ENCODE measurements at places on chromosomes 7 and 10.

- no peak for DNase-seq
These were observed 30.3 kb downstream of the C7orf33 start for GRCh38 chr7:148620749-148621359.

GRCh38 chr7:5667391-5667790 lies 114.1 kb downstream of the RNF216 start:
- no peak for DNase-seq

- no peak for DNase-seq
These were observed 168.2 kb downstream of the TNS3 start for GRCh38 chr7:47413526-47414341.

GRCh38 chr7:151007469-151007898 lies 16.7 kb downstream of the NOS3 start:
- DNase-seq: no peak

DNA sequence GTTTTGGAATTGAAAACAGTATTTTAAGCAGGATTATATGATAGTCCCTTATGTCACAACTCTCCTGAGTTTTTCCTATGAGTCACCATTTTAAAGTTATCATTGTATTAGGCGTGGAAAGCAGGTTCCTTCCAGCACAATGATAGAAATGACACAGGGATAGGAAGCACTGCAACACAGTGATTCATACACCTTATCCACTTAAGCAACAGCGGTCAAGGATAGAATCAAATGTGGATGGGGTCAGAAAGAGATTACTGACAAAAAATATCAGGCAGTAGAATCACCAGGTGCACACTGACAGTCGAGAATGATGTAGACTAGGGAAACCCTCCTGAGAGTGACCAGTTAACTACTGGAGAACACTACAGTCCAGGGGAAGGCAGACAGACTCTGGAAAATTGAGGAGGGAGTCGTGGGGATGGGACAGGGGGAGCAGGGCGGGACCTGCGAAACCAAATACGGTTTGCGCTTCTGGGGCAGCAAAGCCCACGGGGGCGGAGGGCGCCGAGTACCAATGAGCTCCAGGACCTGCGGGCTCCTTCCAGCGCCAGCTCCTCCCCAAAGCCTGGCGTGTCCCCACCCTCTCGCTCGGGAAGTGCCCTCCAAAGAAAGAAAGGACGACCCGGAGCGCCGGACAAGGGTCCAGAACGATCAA lies 479 bp downstream of the PNPLA8 start:
- DNase-seq: no peak

DNA sequence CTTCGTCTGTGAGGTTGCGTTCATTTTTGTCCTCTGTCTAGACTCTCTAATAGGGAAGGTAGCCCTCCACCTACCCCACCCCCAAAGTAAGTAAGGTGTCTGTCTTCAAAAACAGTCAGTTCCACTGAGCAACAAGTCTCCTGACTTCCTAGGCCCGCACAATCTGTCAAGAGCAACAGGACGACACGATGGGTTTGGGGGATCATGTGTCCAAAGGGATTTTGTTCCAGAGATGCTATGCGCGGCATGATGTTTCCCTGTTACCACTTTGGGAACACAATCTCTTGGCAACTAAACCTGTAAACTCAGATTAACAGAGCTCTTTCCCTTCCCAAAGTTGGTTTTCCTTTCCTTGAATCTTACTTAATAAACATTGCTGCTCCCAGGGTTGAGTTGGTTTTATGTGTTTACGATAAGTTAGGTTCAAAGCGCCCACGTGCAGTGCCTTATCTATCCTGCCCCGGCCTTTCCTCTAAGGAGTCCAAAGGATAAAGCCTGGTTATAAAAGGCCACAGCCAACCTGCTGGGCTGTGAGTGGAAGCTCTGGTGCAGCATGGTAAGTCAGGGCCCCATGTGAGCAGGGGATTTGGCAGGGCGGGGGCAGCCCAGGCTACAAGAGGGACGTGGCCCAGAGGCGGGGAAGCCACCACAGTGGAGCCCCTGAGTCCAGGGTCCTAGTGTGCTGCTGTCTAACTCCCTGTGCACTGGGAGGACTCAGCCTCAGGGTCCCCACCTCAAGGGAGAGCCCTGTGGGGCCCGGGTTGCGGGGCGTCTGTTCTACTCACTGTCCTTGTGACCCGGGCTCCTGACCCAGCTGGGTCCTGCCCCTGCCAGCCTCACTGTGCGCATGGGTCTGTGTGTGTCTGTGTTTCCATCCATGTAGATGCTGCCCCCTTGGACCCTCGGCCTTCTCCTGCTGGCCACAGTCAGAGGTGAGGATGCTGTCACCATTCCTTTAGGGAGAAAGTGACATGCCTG lies at the start of gene PNLIPRP2:
Gene PNLIPRP2, plus strand, starts transcription at position 531 of the 978 bp plus-strand sequence.
- DNase-seq: no peak

DNA sequence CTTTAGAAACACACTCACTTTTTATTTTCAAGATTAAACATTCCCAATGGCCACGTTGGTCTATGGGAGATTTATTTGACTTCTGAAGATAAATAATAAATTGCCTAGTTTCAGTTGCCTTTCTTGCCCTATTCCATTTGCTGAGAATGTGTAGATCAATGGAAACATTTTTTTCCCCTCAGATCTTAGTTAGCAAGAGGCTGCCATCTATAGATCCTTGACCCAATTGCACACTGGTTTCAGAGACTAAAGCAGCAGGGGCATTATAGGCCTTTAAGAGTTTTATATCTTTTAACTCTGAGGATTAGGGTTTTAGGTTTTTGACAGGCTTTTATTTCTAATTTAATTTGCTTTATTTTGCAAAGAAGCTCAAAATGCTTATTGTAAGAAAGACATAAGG lies 163.2 kb upstream of the GPR26 start:
- no peak for DNase-seq

- no peak for DNase-seq
These were observed 20.3 kb upstream of the RET start for GRCh38 chr10:43056568-43057011.

DNA sequence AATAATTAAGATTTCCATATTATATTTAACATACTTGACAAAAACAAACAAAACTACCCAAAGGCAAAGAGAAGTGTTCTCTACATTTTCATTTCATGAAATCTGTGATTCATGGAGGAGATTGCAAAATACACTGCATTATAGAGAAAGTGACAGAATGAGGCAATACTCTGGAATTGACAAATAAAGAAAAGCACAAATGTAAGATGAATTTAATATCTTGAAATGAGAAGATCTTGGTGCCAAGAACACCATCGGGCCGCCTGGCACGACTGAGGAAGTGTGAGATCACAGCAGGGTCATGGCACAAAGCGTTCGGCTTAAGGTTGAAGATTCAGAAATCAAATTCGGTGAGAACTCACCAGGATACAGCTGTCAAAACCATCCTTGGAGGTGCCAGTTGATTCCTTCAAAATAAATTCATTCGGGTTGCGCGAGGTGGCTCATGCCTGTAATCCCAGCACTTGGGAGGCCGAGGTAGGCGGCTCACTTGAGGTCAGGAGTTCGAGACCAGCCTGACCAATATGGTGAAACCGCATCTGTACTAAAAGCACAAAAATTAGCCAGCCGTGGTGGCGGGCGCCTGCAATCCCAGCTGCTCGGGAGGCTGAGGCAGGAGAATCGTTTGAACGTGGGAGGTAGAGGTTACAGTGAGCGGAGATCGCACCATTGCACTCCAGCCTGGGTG lies 174.0 kb upstream of the PFKP start:
- no peak for DNase-seq

DNA sequence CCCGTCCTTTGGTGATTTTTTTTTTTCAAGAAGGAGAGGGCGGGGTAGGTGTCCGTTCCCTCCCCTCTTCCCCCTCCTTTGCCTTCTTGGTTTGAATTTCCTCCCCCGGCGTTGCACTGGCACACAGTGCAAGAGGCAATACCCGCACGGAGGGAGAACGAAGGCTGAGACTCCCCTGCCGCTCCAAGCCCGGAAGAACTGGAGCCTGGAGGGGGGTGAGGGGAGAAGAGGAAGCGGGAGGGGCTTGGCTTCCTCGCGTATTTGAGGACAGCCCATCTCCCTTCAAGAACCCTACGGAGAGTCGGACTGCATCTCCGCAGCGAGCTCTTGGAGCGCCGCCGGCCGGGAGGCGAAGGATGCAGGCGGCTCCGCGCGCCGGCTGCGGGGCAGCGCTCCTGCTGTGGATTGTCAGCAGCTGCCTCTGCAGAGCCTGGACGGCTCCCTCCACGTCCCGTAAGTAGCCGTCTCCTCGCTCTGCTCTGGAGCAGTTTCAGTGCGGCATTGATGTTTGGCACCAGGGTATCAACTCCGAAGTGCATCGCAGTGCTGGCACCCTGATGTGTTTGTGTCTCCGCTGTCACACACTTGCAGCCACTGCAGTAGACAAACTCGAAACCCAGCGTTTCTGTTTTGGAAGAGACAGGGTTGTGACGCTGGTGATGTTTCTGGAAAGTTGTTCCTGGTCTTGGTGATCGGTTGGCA lies at the start of gene CNTNAP2:
Gene CNTNAP2, plus strand, starts transcription at position 281 of the 702 bp plus-strand sequence. Its CDS starts 76 bp downstream, at position 357.
- no peak for DNase-seq

GRCh38 chr7:102279537-102280400 lies 6.9 kb upstream of the SH2B2 start:
- no peak for DNase-seq

- no peak for DNase-seq
These were observed 14.3 kb downstream of the GRK5 start for GRCh38 chr10:119221666-119222065.

DNA sequence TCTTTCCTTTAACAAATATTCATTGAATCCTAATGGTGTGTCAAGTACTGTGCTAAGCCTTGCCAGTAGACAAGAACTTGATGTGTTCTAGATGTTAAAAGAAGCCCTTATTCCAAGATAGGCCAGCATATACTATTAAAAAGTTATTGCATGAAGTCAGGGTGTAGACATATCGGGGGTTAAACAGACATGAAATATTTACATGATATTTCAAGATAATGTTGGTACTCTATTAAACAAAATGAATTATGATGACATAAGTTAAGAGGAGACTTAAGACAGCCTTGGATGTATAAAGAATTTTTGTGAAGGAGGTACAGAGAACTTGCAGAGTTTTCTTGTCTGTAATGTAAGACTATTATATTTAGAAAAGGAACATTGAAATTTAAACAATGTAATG lies 44.8 kb downstream of the HDAC9 start:
- no peak for DNase-seq

DNA sequence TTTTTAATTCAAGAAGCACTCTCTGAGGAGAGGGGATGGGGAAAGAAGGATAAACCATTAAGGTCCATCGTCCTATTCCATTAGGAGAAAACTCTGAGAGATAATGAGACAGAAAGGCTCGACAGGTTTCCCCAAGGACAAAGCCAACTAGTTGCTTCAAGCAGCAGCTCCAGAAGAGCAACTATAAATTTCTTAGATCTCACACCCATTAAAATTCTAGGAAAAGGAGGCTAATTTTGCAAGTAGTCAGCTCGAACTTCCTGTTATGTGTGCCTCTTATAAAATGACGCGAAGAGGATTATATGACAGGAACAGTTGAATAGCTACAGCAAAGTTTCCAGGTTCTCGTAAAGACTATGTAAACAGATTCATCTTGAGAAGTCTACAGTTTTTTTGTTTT lies 52.0 kb upstream of the ST8SIA6 start:
- DNase-seq: no peak

DNA sequence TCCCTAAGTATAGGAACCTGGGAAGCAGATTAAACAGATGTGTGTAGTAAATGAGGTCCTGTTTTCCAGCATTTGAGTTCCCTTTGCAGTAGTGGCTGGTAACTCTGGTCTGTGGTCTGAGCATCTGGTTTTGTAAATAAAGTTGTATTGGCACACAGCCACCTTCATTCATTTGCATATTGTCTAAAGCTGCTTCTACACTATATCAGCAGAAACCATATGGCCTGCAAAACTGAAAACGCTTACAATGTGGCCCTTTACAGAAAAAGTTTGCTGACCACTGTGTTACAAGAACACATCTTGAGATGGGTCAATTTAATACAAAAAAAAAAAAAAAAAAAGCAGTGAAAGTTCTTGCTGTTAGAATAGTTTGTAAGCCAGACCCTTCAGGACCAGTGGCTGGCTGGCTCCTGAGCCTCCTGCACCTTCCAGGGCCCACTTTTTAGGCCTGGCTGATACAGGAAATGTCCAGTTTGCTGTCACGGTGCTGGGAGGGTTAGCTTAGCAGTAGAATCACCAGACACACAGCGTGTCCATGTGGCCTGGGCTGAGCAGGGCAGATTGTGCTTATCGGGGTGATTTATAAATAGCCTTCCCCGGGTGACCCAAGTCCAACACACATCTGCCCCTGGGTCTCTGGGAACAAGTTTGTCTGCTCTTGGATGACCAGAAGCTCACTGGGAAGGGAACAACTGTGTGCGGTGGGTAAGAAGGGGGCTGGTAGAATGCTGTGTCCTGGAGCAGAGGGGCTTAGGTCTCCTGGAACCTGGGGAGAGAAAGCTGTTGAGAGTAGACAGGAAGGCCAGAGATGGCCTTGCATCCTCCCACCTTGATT lies 1.4 kb downstream of the C10orf71 start:
- DNase-seq: no peak

DNA sequence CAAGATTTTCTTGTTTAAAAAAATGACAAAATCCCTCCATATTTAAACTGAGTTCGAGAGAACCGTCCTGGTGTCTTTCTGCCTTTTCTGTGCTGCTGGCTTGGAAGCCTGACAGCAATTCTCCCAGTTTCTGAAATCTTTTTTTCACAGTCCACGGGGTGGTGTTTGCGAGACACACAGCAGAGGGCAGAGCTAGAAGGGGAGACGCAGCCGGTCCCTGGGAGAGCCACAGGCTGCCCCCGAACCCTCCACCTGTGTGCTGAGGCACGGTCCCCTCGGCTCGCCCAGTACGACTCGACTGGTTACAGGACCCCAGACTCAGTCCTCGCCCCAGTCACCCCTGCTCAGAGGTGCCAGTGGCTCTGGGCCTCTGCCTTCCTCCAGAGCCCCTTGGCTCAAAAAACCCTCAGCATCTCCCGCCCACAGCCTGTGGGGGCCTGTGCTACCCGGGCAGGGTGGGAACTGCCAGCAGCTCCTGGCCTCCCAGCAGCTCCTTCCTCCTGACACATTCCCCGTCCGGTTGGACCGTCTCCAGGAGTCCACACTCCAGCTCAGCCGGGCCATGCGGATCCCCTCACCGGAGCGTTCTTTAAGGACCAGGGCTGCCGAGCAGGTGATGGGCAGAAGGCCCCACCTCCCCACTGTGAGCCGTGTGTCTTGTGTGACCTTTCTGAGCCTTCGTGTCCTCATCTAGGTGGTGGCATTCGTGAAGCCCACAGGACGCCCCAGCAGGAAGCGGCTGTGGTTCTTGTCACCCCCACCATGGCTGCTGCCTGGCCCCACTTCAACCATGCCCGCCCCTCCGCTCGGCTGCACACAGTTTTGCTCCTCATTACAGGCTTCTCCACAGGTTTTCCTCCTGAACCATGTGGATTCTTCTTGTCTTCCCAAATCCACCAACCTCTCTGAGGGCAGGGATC lies 52.3 kb upstream of the EN2 start:
- DNase-seq: no peak

- DNase-seq: no peak
These were observed 52.7 kb downstream of the RBM17 start for GRCh38 chr10:6141296-6142151.

- DNase-seq: no peak
These were observed 4.8 kb upstream of the MTPAP start for GRCh38 chr10:30353851-30354250.

- no peak for DNase-seq
These were observed 36.2 kb upstream of the CCDC7 start for GRCh38 chr10:32409741-32410140.

- no peak for DNase-seq
These were observed 36.8 kb upstream of the AFAP1L2 start for GRCh38 chr10:114441107-114441506.

- DNase-seq: no peak
These were observed 642 bp upstream of the PRKG1 start for GRCh38 chr10:51073453-51074237.
